ENCODE measurements at places on chromosomes 11 and 22.

DNA sequence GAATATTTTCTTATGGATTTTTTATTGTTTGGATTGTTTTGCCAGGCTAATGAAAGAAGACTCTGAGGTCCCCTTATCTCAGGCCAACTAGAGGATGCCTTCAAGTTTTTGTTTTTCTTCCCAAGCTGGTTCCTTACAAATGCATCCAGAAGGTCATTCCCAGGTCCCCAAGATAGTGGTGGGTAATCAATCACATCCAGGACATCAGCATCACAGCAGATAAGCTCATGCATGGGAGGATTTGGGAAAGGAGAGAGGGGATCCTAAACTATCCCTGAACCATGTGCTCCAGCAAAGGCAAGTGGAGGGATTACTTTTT lies 20.7 kb downstream of the FZD4 start:
- no peak for DNase-seq

DNA sequence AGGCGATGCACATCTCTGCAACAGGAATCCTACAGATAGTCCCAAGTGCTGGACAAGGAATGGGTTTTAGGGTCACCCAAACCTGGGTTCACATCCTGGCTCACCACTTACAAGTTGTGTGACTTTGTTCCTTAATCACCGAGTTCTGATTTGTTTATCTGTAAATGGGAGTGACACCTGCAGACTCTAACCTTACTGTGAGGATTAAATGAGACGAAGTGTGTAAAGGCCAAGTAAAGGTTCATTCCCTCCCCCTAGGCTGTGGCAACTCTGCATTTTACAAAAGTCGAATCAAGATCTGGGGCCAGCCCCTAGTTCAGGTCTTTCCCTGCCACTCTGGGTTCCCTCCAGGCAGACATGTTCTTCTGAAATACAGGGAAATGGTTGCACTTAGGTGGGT lies 34.9 kb downstream of the SERPINH1 start:
- no peak for DNase-seq

DNA sequence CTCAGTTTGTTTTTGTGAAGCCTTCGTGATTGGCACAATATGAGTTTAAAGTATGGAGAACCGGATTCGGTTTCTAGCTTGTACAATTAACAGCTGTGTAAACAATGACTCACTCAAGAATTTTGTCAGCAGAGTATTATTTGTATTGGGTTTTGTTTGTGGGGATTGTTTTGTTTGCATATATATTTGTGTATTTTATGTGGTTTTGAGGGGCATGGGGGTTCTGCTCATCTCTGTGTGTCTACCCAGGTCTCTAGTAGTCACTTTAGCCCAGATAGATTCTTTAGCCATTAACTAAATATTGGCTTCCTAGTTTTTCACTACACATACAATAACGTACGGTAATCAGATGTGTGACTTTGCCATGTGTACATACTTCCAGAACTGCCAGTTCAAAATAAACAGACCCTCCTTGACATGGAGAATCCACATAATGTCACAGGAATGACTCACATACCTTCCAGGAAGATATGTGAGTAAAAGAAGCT lies 7.5 kb upstream of the MS4A7 start:
- DNase-seq = no peak

DNA sequence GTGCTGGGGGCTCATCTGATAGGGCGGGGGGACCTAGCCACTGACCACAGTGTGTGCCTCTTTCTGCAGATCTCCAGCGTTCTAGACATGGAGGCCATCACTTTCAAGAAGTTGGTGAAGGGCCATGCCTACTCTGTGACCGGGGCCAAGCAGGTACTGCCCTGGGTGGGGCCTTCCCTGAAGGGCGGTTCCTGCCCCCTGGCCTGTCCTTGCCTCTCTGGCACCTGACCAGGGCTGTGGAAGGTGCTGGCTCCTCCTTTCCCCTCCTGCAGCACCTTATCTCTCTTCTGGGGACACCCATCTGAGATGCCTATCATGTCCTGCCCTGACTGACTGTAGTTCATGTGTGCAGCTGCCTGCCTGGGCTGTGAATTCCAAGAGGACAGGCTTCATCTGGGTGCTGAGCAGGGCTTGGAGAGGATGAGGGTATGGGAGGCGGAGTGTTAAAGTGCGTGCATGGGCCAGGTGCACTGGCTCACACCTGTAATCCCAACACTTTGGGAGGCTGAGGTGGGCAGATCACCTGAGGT lies 5.5 kb downstream of the CAPN1 start:
- DNase-seq = no peak

DNA sequence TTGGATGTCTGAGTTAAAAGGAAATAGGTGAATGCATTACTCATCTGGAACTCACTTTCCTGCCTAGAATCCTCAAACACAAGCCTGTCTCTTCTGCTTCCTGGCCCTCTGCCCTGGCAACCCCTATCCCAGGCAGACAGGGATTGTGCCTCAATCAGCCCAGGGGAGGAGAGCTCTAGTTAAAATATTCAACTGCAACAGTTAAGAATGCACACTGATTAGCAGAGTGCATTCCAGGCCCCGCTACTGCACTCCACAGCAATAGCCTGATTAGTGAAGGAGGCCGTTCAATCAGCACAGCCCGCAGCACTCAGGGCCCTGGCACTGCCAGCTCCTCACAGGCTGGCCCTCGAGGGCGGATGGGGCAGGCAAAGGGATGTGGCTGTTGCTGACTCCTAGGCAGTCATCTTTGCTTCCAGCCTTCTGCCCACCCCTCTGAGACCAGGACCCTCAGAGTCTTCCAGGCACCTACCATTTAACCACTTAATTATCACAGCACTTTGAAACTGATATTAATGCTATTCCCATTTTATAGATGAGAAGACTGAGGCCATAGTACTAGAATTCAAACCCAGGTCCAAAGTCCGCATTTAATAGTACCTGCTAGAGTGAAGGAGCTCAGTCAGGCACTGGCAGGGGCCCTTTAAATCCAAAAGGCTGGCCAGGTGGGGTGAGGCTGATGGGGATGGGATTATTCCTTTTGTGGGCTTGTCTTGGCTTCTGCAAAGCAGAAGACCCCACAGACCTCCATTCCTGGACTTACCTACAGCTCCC lies 435.3 kb downstream of the SOX6 start:
- DNase-seq = no peak

- DNase-seq = no peak
Measured at GRCh38 chr11:106421676-106422292, 344.3 kb downstream of the AASDHPPT start.

DNA sequence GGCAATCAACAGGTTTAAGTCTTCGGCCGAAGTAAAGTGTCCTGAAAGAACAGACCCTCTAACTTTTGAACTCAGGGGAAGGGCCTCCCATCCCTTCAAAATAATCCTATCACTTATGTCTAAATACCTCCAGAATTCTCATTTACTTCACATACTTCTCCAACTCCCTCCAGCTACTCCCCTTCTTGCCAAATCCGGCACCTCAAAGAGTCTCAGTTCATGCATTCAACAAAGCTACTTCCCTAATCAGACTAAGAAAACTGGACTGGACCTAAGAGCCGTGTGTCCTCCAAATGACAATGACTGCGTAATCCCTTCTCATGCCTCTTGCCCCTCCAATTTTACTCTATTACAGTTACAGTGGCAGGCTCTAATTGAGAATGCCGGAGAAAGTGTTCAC lies 1.3 kb downstream of the DDB1 start:
- DNase-seq = no peak

DNA sequence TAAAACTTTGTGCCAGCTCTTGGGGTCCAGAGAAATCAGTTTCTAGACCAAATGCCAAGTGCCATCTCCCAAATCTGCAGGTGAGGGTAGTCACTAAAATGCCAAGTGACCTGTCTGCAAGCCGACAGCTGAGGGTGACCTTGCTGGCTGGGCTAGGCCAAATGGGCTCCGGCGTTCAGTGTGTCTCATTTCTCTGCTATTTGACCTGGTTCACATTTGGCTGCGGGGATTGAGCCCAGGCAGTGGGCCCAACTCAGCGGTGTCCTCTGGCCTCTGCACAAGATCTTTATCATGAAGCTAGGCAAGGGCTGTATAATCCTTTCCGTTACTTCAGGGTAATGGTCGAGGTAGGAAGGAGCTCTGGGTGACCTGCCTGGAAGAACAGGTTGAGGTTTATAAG lies 87.5 kb downstream of the SNX19 start:
- DNase-seq = no peak

- no peak for DNase-seq
Measured at GRCh38 chr22:46002757-46003270, 25.9 kb upstream of the WNT7B start.

- no peak for DNase-seq
Measured at GRCh38 chr11:131894615-131895544, 524.5 kb downstream of the NTM start.

- no peak for DNase-seq
Measured at GRCh38 chr11:95325777-95326258, 94.8 kb upstream of the SESN3 start.

DNA sequence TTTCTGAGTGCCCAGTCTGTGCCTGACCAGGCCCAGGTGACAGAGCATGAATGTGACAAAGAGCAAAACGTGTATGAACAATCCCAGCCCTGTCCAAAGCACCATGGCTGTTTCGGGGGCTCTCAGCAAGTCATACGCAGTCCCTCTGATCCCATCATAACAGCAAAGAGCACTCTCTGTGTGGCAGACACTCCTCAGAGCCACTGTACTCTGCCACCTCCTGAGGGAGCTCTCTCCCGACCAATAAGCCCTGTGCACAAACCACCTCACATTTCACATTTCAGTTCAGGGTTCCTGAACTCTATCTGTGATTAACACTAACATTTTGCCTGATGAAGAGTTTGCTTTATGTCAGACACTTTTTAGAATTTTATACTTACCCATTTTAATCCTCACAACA lies 6.6 kb downstream of the DGCR2 start:
- no peak for DNase-seq

GRCh38 chr11:57771365-57771764 lies 9.8 kb downstream of the CTNND1 start:
- no peak for DNase-seq

- no peak for DNase-seq
Measured at GRCh38 chr11:30788849-30789248, 202.7 kb upstream of the MPPED2 start.

- DNase-seq = no peak
Measured at GRCh38 chr22:45211435-45211834, 29.3 kb downstream of the KIAA0930 start.

GRCh38 chr11:115912484-115912945 lies 408.3 kb upstream of the CADM1 start:
- DNase-seq = no peak

All from effector CD8-positive, alpha-beta T cell (primary cell).